Stomach (tissue), 19 donors: ENCODE measurements at places on chromosomes 6 and 20.

DNA sequence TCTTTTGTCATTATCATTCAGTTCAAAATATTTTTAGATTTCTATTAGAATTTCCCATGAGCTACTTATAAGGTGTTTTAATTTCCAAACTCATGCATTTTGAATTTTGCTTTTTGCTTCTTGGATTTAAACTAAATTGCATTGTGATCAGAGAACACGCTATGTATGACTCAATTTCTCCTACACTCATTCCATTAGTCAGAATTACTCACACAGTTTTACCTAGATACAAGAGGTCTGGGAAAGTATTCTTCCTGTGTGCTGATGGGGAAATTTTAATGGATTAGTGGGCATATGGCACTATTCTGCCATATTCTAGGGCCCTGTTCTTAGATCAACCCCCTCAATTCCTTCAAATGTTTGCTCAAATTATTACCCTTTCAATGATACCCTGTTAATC is 49.9 kb upstream of the BMP5 start:
- H3K4me1 ChIP-seq, result no peaks in the 10 kb centered on the region
- no peaks in the 10 kb centered on the region for H3K36me3 ChIP-seq
- no peak overlapping the region for H3K27ac ChIP-seq
- no peak for DNase-seq

DNA sequence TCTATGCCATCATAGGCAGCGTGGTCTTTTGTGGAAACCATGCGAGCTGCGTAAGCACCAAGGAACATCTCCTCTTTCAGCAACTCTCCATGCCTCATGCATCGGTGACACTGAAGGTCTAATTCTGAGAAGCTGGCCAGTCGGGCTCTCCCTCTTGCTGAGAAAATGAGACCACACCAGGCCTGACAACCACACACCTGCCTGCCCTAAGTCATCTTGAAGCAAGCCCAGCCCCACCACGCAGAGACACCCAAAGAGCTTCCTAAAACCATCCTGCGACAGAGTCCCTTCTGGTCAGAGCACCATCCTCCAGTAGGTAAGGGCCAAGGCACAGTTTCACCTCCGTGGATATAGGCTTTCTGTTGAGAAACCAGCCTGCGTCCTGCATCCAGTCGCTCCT is 26.6 kb downstream of the PREX1 start:
- no peaks in the 10 kb centered on the region for H3K36me3 ChIP-seq
- H3K4me3 ChIP-seq, result no peak overlapping the region

GRCh38 chr6:29992807-29993206 is 50.5 kb downstream of the HLA-A start:
- no peaks in the 10 kb centered on the region for H3K4me1 ChIP-seq
- H3K36me3 ChIP-seq, result no peaks in the 10 kb centered on the region
- DNase-seq, result no peak
- no peak overlapping the region for H3K4me3 ChIP-seq

GRCh38 chr20:32706486-32706885 is 32.7 kb upstream of the C20orf203 start:
- no peak overlapping the region for H3K4me3 ChIP-seq
- no peaks in the 10 kb centered on the region for H3K27me3 ChIP-seq
- H3K27ac ChIP-seq, result no peak overlapping the region

GRCh38 chr6:34234667-34235306 is 1.9 kb upstream of the HMGA1 start:
- no peak for DNase-seq
- no peaks in the 10 kb centered on the region for H3K27me3 ChIP-seq
- no peaks in the 10 kb centered on the region for H3K36me3 ChIP-seq

GRCh38 chr20:14657266-14658005 is 320.0 kb upstream of the FLRT3 start:
- no peaks in the 10 kb centered on the region for H3K27me3 ChIP-seq
- no peak for DNase-seq
- H3K36me3 ChIP-seq, result no peaks in the 10 kb centered on the region

DNA sequence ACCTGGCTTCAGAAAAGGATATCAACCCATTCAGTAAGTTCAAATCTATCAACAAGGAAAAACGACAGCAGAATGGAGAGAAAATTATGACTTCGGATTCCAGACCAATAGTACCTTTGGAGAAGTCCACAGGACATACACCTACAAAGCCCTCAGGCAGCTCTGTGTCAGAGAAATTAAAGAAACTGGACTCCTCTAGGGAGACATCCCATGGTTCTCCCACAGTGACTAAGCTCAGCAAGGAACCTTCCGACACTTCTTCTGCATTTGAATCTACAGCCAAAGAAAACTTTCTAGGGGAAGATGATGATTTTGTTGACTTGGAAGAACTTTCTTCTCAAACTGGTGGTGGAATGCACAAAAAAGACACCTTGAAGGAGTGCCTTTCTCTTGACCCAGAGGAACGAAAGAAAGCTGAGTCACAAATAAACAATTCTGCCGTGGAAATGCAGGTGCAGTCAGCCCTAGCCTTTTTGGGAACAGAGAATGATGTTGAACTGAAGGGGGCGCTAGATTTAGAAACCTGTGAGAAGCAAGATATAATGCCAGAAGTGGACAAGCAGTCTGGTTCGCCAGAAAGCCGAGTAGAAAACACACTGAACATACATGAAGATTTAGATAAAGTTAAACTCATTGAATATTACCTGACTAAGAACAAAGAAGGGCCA is 67.4 kb upstream of the HINT3 start:
- no peaks in the 10 kb centered on the region for H3K27me3 ChIP-seq
- H3K27ac ChIP-seq, result no peak overlapping the region
- DNase-seq, result peak; percentile 20
- H3K4me1 ChIP-seq, result no peaks in the 10 kb centered on the region

GRCh38 chr20:49186535-49187329 is 1.4 kb downstream of the STAU1 start:
- DNase-seq, result peak; percentile 87
- peak overlapping the region; percentile 83 for H3K4me3 ChIP-seq
- no peaks in the 10 kb centered on the region for H3K27me3 ChIP-seq
- peak overlapping the region; percentile 95 for H3K27ac ChIP-seq
- H3K4me1 ChIP-seq, result peaks cover 32% of the 10 kb centered on the region

DNA sequence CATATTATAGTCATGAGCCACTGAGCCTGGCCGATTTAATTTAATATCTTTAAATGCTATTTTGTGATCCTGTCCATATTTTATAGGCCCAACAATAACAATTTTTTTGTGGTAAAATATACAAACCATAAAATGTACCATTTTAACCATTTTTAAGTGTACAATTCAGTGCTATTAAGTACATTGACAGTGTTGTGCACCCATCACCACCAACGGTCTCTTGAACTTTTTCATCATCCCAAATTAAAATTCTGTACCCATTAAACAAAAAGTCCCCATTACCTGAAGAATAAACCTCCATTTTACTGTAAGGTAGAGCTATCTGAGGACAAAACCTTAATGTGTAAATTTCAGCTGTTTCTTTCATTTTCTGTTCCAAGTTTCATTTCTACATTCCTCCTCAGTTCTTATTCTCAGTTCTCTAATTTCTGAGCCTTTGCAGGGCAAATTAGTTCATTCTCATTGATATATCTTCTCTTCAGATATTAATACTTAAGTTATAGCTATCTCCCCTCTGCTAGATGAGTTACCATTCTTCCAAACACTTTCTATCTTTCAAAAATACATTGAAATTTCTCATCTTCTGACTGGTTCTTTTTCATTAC is 10.3 kb downstream of the MTO1 start:
- no peak overlapping the region for H3K27ac ChIP-seq
- no peak for DNase-seq
- H3K4me3 ChIP-seq, result no peak overlapping the region
- no peaks in the 10 kb centered on the region for H3K4me1 ChIP-seq
- peaks cover 100% of the 10 kb centered on the region for H3K36me3 ChIP-seq

DNA sequence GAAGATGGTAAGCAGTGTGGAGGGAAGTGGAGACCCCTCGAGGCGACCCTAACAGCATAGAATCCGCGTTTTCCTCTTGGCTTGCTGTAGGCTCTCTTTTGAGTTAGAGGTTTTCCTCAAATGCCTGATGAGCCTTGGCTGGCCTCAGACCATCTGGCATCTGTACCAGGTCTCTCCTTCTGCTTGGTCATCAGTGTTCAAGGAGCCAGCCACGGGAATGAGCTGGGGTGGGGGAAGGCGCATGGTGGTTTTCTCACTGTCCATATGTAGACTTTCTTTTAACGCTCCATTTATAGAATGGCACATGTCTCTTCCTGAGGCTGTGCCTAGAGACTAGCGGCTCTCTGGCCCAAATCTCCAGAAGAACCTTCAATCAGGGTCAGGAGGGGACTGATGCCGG is 8.1 kb upstream of the GUCA1A start:
- no peak overlapping the region for H3K4me3 ChIP-seq
- H3K4me1 ChIP-seq, result no peaks in the 10 kb centered on the region
- no peaks in the 10 kb centered on the region for H3K36me3 ChIP-seq
- H3K27ac ChIP-seq, result no peak overlapping the region
- no peaks in the 10 kb centered on the region for H3K27me3 ChIP-seq

DNA sequence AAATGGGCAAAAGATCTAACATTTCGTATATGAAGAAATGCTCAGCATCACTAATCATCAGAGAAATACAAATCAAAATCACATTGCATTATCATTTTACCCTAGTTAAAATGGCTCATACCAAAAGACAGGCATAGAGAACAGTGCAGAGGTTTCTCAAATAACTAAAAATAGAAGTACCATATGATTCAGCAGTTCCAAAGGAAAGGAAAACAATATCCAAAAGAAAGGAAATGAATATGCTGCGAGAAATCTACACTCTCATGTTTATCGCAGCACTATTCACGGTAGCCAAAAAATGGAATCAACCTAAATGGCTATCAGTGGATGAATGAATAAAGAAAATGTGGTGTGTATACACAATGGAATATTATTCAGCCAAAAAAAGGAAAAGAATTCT is 63.5 kb downstream of the VTA1 start:
- no peaks in the 10 kb centered on the region for H3K27me3 ChIP-seq
- no peak overlapping the region for H3K4me3 ChIP-seq
- DNase-seq, result no peak
- H3K36me3 ChIP-seq, result peaks cover 11% of the 10 kb centered on the region
- no peaks in the 10 kb centered on the region for H3K4me1 ChIP-seq

- H3K27me3 ChIP-seq, result no peaks in the 10 kb centered on the region
- H3K27ac ChIP-seq, result no peak overlapping the region
- no peaks in the 10 kb centered on the region for H3K4me1 ChIP-seq
- no peak for DNase-seq
- H3K36me3 ChIP-seq, result no peaks in the 10 kb centered on the region
- H3K4me3 ChIP-seq, result no peak overlapping the region
Observed at GRCh38 chr6:14751645-14752175, 494.2 kb upstream of the JARID2 start.

- DNase-seq, result no peak
- H3K4me3 ChIP-seq, result no peak overlapping the region
- no peak overlapping the region for H3K27ac ChIP-seq
- no peaks in the 10 kb centered on the region for H3K27me3 ChIP-seq
Observed at GRCh38 chr20:1462834-1463233, 3.8 kb downstream of the NSFL1C start.

- no peak overlapping the region for H3K4me3 ChIP-seq
- H3K27me3 ChIP-seq, result no peaks in the 10 kb centered on the region
- H3K27ac ChIP-seq, result no peak overlapping the region
- H3K4me1 ChIP-seq, result peaks cover 6% of the 10 kb centered on the region
- H3K36me3 ChIP-seq, result no peaks in the 10 kb centered on the region
- no peak for DNase-seq
Observed at GRCh38 chr20:1402149-1402548, 9.3 kb upstream of the FKBP1A start.

- no peaks in the 10 kb centered on the region for H3K27me3 ChIP-seq
- no peak overlapping the region for H3K27ac ChIP-seq
- H3K4me1 ChIP-seq, result no peaks in the 10 kb centered on the region
- no peak overlapping the region for H3K4me3 ChIP-seq
- DNase-seq, result no peak
- no peaks in the 10 kb centered on the region for H3K36me3 ChIP-seq
Observed at GRCh38 chr20:5214826-5215225, 88.0 kb downstream of the CDS2 start.

DNA sequence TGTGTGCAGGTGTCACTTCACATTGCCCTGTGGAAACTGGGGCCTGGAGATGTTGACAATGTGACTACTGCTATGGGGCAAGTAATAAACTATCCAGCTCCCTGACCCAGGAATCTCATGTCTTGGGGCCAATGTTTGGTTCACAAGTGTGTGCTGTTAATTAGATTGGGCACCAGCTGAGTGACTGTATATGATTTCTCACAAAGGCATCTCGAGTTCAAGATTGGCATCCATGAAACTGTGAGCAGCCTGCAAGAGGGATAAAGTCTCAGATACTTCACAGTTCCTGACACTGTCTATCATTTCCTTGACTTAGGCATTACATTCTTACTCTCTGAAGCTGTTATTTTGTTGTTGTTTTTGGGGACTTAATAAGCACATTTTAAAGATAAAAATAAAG is 264.0 kb downstream of the PRKN start:
- DNase-seq, result no peak
- no peak overlapping the region for H3K4me3 ChIP-seq
- no peaks in the 10 kb centered on the region for H3K36me3 ChIP-seq
- no peaks in the 10 kb centered on the region for H3K27me3 ChIP-seq
- no peak overlapping the region for H3K27ac ChIP-seq

DNA sequence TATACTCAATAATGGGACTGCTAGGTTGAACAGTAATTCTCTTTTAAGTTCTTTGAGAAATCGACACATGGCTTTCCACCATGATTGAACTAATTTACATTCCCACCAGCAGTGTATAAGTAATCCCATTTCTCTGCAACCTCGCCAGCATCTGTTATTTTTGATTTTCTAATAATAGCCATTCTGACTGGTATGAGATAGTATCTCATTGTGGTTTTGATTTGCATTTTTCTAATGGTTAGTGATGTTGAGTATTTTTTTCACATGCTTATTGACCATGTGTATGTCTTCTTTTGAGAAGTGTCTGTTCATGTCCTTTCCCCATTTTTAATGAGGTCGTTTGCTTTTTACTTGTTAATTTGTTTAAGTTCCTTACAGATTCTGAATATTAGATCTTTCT is 66.5 kb downstream of the STK4 start:
- peaks cover 19% of the 10 kb centered on the region for H3K4me1 ChIP-seq
- no peak overlapping the region for H3K27ac ChIP-seq
- peaks cover 40% of the 10 kb centered on the region for H3K36me3 ChIP-seq
- no peak for DNase-seq

DNA sequence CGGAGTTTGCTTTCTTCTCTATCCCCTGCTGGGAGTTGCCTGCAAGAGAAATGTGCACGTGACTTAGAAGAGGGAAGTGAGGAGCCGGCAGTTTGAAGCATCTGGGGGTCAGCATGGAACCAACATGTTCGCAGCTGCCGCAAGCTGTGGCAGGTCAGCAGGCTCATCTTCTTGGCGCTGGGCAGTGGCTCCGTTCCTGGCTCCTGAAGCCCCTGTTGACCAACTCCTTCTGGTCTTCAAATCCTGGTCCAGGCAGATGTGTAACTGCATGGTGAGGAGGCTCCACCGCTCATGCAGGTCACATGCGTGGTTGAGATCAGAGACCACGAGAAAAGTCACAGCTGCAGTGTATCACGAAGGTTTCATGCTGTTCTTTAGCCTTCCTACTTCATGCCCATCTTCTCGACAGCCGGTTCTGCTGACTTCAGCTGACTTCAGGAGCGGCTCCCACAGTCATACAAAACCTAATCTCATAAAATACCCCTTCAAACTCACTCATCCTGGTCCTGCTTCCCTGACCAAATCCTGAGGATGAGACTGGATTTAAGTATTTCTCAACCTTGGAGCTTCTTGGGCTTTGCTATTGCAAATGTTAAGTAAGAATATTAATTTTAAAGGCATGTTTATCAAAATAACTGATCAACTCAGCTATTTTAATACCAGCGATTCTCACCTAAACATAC is 44.9 kb upstream of the BCAS1 start:
- no peaks in the 10 kb centered on the region for H3K4me1 ChIP-seq
- no peaks in the 10 kb centered on the region for H3K27me3 ChIP-seq
- H3K36me3 ChIP-seq, result no peaks in the 10 kb centered on the region
- H3K27ac ChIP-seq, result no peak overlapping the region
- H3K4me3 ChIP-seq, result no peak overlapping the region
